ENCODE measurements at places on chromosomes 6 and 20. TPM values are rescaled to one million over a fixed set of nuclear protein-coding genes. Genes with fewer than 3 reads are reported as not detected.
A peak's percentile ranks its signal among the peaks of the same experiment; 100 is the strongest.

GRCh38 chr6:49553384-49553783, 2.9 kb downstream of the C6orf141 start:
- peaks cover 30% of the 10 kb centered on the region for H3K27me3 ChIP-seq
- DNase-seq: no peak
- H3K4me3 ChIP-seq: no peak overlapping the region
- H3K36me3 ChIP-seq: no peaks in the 10 kb centered on the region

GRCh38 chr20:51233345-51233744, 210.4 kb upstream of the KCNG1 start:
- H3K4me3 ChIP-seq: no peak overlapping the region
- DNase-seq: no peak
- no peaks in the 10 kb centered on the region for H3K4me1 ChIP-seq
- H3K27me3 ChIP-seq: peaks cover 25% of the 10 kb centered on the region
- no peaks in the 10 kb centered on the region for H3K36me3 ChIP-seq

DNA sequence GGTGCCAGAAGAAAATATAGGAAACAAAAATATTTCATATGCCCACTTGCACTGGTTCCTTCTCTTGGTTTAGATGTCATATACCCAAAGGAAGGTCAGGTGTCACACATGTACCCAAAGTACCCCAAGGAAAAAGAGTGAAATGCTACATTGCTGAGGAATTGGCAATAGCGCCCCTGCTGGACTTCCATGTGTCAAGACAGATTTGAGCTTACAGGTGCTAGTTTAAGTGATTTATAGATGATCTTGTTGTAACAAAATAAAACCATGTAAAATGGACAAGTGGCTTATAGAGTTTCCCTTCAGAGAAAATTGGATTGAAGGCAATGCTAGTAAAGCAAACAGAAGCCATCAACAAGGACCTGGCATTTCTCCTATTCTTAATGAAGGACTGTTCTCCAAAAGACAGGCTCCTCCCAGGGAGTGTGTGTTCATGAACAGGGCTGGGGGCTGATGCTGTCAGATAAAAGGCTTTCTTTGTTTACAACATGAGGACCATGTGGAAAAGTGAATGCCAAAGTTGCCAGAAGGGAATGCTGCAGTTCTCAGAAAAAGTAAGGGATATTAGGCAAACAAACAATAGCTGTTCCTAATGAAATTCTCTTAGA, 64.3 kb upstream of the PAK5 start:
- H3K36me3 ChIP-seq: no peaks in the 10 kb centered on the region
- H3K27me3 ChIP-seq: no peaks in the 10 kb centered on the region
- no peaks in the 10 kb centered on the region for H3K4me1 ChIP-seq
- no peak for DNase-seq
- no peak overlapping the region for H3K27ac ChIP-seq
- no peak overlapping the region for H3K4me3 ChIP-seq

GRCh38 chr20:568097-568652, 24.6 kb upstream of the CSNK2A1 start:
- H3K4me1 ChIP-seq: no peaks in the 10 kb centered on the region
- H3K27ac ChIP-seq: no peak overlapping the region
- H3K27me3 ChIP-seq: peaks cover 31% of the 10 kb centered on the region
- no peaks in the 10 kb centered on the region for H3K36me3 ChIP-seq

DNA sequence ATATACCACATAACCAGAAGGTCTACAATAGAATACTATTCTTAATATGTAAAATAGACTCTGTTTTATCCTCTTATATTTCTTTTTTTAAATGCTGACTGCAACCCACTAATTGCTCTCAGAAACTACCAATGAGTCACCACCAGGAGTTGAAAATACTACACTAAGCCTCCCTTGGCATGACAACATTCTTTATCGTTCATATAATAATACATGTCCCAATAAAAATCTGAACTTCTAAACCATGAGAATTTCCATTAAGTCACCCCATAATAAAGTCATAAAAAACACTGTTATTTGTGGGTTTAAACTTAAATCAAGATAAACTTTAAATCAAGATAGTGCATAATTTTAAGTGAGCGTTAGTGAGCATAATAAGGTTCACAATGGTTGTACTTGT, 4.2 kb downstream of the HACE1 start:
- no peak overlapping the region for H3K4me3 ChIP-seq
- peaks cover 16% of the 10 kb centered on the region for H3K36me3 ChIP-seq
- H3K27me3 ChIP-seq: no peaks in the 10 kb centered on the region
- no peak overlapping the region for H3K27ac ChIP-seq

- H3K27ac ChIP-seq: no peak overlapping the region
- no peaks in the 10 kb centered on the region for H3K36me3 ChIP-seq
- no peak overlapping the region for H3K4me3 ChIP-seq
- peaks cover 20% of the 10 kb centered on the region for H3K27me3 ChIP-seq
- no peaks in the 10 kb centered on the region for H3K4me1 ChIP-seq
These were observed 218.8 kb upstream of the RNF24 start for GRCh38 chr20:4234128-4234527.

DNA sequence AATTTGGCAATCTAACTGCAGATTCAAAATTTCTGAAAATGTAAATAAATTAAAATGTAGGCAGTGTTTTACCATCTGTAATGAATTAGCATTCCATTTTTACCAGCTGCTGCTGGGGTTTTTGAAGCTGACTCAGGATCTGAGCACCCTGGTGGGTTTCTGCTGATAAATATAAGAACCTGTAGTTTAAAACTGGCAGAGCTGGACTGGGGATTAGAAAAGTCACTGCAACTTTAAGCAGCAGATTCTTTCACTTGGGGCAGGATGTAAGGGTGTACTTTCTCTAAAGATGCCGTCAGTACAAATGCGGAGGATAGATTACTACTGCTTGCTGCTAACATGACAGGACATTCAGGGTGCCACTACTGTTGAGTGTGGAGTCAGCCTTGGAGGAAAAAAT, 341.8 kb downstream of the CDKAL1 start:
- peaks cover 14% of the 10 kb centered on the region for H3K4me1 ChIP-seq
- DNase-seq: no peak
- H3K4me3 ChIP-seq: no peak overlapping the region
- H3K27ac ChIP-seq: no peak overlapping the region
- H3K27me3 ChIP-seq: no peaks in the 10 kb centered on the region

GRCh38 chr20:6651561-6651960, 115.9 kb upstream of the BMP2 start:
- H3K27ac ChIP-seq: no peak overlapping the region
- DNase-seq: no peak
- no peak overlapping the region for H3K4me3 ChIP-seq
- no peaks in the 10 kb centered on the region for H3K36me3 ChIP-seq

DNA sequence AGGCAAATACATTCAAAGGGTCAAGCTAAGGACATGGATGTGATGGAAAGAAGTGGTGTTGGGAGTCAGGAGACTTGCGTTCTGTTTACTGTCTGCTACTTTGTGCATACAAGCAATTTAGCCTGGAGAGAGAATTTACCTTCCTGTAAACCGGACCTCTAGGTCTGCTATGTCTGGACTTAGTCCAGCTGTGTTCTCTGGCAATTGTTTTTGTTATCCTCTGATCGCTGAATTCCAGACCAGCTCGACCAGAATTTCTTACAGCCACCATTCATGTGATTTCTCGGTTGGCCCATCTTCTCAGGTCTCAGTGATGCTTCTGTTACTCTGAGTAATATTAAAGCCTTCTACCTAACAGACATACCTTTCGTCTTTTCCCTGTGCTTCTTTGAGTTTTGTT, 75.2 kb downstream of the LRRC1 start:
- H3K4me1 ChIP-seq: no peaks in the 10 kb centered on the region
- H3K4me3 ChIP-seq: no peak overlapping the region
- no peak overlapping the region for H3K27ac ChIP-seq
- H3K27me3 ChIP-seq: no peaks in the 10 kb centered on the region

DNA sequence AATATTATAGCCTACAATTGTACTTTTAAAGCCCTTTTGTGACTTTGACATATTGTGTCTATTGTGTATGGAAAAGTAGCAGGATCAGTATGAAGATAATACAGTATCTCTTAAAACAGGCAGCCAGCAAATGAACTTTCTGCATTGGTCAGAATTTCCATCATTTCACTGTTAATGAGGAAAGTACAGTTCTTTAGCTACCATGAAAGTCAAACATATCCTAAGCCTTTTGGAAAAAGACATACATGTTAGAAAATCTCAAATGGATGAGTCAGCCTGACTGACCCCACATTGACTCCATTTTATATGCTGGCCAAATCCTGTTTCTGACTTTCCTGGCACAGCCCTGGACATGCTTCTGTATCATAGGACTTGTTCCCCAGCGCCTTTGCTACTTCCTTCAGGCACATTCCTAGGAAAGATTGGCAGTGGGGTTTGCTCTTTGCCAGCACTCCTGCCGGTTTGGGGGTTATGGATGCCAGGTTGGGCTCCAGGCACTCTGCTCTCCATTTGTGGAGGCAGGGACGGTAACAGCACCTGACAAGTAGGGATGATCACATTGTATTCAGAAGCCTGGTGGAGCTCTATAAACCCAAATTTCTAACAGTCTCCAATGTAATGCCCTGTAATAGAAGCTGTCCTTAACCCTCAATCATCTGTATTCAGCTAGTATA, 43.7 kb downstream of the TOP1 start:
- no peak overlapping the region for H3K4me3 ChIP-seq
- peaks cover 49% of the 10 kb centered on the region for H3K36me3 ChIP-seq
- DNase-seq: no peak
- H3K27me3 ChIP-seq: no peaks in the 10 kb centered on the region
- peaks cover 67% of the 10 kb centered on the region for H3K4me1 ChIP-seq

- no peak for DNase-seq
- no peak overlapping the region for H3K27ac ChIP-seq
- peaks cover 5% of the 10 kb centered on the region for H3K4me1 ChIP-seq
- no peaks in the 10 kb centered on the region for H3K27me3 ChIP-seq
These were observed 10.4 kb downstream of the ASIP start for GRCh38 chr20:34251619-34252018.

- peak; percentile 11 for DNase-seq
- no peaks in the 10 kb centered on the region for H3K36me3 ChIP-seq
- H3K4me1 ChIP-seq: peaks cover 43% of the 10 kb centered on the region
- no peaks in the 10 kb centered on the region for H3K27me3 ChIP-seq
- no peak overlapping the region for H3K4me3 ChIP-seq
These were observed 66.3 kb upstream of the CD93 start for GRCh38 chr20:23152308-23152892.

DNA sequence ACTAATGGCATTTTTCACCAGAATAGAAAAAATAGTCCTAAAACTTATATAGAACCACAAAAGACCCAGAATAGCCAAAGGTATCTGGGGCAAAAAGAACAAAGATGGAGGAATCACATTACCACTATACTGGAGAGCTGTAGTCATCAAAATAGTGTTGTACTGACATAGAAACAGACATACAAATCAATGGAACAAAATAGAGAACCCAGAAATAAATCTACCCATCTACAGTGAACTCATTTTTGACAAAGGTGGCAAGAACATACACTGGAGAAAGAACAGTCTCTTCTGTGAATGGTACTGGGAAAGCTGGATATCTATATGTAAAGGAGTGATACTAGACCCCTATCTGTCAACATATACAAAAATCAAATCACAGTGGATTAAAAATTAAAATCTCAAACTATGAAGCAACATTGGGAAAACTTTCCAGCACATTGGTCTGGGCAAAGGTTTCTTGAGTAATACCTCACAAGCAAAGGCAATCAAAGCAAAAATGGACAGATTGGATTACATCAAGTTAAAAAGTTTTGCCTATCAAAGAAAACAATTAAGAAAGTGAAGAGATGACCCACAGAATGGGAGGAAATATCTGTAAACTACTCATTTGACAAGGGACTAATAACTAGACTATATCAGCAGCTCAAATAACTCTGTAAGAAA, 120.5 kb downstream of the MEI4 start:
- H3K27ac ChIP-seq: no peak overlapping the region
- no peak for DNase-seq
- H3K36me3 ChIP-seq: no peaks in the 10 kb centered on the region

GRCh38 chr6:95249175-95249574, 328.2 kb upstream of the MANEA start:
- no peaks in the 10 kb centered on the region for H3K4me1 ChIP-seq
- H3K36me3 ChIP-seq: no peaks in the 10 kb centered on the region
- DNase-seq: no peak
- no peaks in the 10 kb centered on the region for H3K27me3 ChIP-seq

GRCh38 chr20:47354714-47355488, 1.6 kb downstream of the ZMYND8 start:
- H3K4me3 ChIP-seq: peak overlapping the region; percentile 81
- peaks cover 12% of the 10 kb centered on the region for H3K36me3 ChIP-seq
- peak overlapping the region; percentile 94 for H3K27ac ChIP-seq
- no peak for DNase-seq
- no peaks in the 10 kb centered on the region for H3K27me3 ChIP-seq

Gene C6orf118
- total RNA-seq: not detected

Gene SMPDL3A
- 0.13 TPM for total RNA-seq

Gene FAM83B
- total RNA-seq: not detected

Gene RGS17
- not detected for total RNA-seq

Data from activated CD4-positive, alpha-beta memory T cell treated with anti-CD3 and anti-CD28 coated beads, Interleukin-2, amount 10 ng/mL, durations not matched to agents 7 days and 5 days (primary cell).